ENCODE measurements at places on chromosomes 13 and 19. TPM values are rescaled to one million over a fixed set of nuclear protein-coding genes. Genes with fewer than 3 reads are reported as not detected.
A peak's percentile ranks its signal among the peaks of the same experiment; 100 is the strongest.

BEST2 gene
- 0.08 TPM for polyA plus RNA-seq

ZNF667 gene
- polyA plus RNA-seq, result 21.5 TPM

DNA sequence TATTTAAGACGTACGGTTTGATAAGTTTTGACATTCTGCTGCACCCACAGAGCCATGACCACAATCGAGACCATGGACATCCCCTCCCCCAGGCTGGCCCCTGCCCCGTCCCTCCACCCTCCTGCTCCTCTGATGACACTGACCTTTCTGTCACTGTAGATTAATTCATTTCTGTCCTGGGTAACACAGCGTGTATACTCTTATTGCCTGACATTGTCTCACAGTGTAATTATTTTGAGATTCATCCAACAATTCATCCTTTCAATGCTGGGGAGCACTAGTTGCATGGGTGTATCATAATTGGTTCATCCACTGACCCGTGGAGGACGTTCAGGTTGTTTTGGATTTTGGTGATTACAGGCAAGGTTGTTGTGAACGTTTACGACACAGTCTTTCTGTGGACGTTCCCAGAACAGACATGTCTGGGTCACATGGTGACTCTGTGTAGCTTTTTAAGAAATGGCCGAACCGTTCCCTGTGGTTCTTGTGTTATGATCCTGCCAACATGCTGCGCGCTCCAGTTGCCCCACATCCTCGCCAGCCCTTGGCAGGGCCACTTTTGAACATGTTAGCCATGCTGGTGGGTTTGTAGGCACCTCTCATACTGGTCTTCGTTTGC, 41.9 kb downstream of the C13orf46 start:
- no peak for DNase-seq
- H3K27me3 ChIP-seq, result no peaks in the 10 kb centered on the region
- H3K4me1 ChIP-seq, result peaks cover 7% of the 10 kb centered on the region

DNA sequence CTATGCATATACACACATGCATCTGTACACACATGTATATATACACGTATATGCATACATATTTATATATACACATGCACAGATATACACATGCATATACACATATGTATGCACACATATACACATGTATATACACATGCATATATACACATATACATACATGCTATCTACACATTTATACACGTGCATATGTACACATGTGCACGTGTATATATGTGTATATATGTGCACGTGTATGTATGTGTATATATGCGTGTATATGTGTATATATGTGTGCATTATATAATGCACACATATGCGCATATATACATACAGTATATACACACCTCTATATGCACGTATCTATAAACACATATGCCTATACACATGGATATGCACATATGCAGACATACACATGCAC, 17.8 kb downstream of the ARHGEF7 start:
- no peaks in the 10 kb centered on the region for H3K4me1 ChIP-seq
- H3K4me3 ChIP-seq, result no peak overlapping the region
- no peaks in the 10 kb centered on the region for H3K27me3 ChIP-seq
- no peak for DNase-seq
- H3K27ac ChIP-seq, result no peak overlapping the region
- H3K36me3 ChIP-seq, result no peaks in the 10 kb centered on the region

PPFIA3 gene
- polyA plus RNA-seq, result 7.7 TPM

GRCh38 chr13:105806628-105806920, 728.9 kb downstream of the EFNB2 start:
- H3K27me3 ChIP-seq, result no peaks in the 10 kb centered on the region
- DNase-seq, result no peak
- no peaks in the 10 kb centered on the region for H3K36me3 ChIP-seq
- no peak overlapping the region for H3K4me3 ChIP-seq

ZNF628 gene
- polyA plus RNA-seq, result 1.9 TPM

DNA sequence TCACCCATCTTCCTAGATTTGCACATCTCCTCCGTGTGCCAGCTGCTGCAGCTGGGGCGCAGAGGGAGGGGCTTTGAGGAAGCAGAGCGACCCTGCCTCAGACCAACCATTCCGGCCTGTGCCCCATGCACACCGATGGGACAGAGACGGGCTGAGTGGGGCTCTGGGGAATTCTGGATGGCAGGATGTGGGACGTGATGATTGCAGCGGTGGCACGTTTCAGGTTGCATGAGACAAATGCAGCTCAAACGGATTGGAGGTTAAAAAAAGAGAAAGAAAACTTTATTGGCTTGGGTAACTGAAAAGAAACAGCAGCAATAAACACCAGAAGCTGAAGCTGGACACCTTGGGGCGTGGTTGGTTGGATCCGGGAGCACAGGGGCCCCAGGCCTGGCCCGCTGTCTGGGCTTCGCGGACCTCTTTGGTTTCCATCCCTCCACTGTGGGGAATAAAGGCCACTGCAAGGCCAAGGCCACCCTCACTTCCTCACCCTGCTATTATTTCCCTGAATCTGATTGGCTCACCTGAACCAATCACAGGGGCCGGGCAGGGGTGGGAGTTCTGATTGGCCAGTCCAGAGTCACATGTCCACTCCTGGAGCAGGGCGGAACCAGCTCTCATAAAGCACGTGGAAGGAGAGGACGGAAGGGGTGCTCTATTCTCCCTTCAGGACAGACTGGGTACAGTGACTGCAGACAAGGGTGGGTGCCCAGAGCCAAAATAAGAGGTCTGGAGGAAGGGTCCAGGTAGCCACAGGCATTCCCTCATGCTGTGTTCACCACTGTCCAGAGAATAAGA, 6.1 kb upstream of the ZNF787 start:
- peaks cover 12% of the 10 kb centered on the region for H3K4me1 ChIP-seq
- no peak overlapping the region for H3K27ac ChIP-seq
- no peaks in the 10 kb centered on the region for H3K27me3 ChIP-seq
- no peaks in the 10 kb centered on the region for H3K36me3 ChIP-seq
- H3K4me3 ChIP-seq, result no peak overlapping the region

ARL11 gene
- 0.62 TPM for polyA plus RNA-seq

- H3K36me3 ChIP-seq, result no peaks in the 10 kb centered on the region
- H3K27me3 ChIP-seq, result no peaks in the 10 kb centered on the region
- DNase-seq, result no peak
- H3K4me1 ChIP-seq, result no peaks in the 10 kb centered on the region
Measured at GRCh38 chr13:105719859-105720258, 815.6 kb downstream of the EFNB2 start.

MPHOSPH8 gene
- 74.0 TPM for polyA plus RNA-seq

- H3K27ac ChIP-seq, result no peak overlapping the region
- no peak overlapping the region for H3K4me3 ChIP-seq
- no peaks in the 10 kb centered on the region for H3K4me1 ChIP-seq
- no peaks in the 10 kb centered on the region for H3K27me3 ChIP-seq
- DNase-seq, result no peak
Measured at GRCh38 chr13:107964395-107964794, 250.9 kb downstream of the LIG4 start.

- no peak overlapping the region for H3K4me3 ChIP-seq
- H3K27me3 ChIP-seq, result no peaks in the 10 kb centered on the region
- H3K36me3 ChIP-seq, result peaks cover 87% of the 10 kb centered on the region
- H3K27ac ChIP-seq, result no peak overlapping the region
- DNase-seq, result no peak
Measured at GRCh38 chr13:110501188-110501587, 60.3 kb downstream of the RAB20 start.

GRCh38 chr19:5881543-5882299, 11.4 kb upstream of the FUT5 start:
- DNase-seq, result no peak
- H3K36me3 ChIP-seq, result no peaks in the 10 kb centered on the region
- H3K27me3 ChIP-seq, result no peaks in the 10 kb centered on the region
- no peak overlapping the region for H3K27ac ChIP-seq
- H3K4me3 ChIP-seq, result no peak overlapping the region
- H3K4me1 ChIP-seq, result no peaks in the 10 kb centered on the region

DNA sequence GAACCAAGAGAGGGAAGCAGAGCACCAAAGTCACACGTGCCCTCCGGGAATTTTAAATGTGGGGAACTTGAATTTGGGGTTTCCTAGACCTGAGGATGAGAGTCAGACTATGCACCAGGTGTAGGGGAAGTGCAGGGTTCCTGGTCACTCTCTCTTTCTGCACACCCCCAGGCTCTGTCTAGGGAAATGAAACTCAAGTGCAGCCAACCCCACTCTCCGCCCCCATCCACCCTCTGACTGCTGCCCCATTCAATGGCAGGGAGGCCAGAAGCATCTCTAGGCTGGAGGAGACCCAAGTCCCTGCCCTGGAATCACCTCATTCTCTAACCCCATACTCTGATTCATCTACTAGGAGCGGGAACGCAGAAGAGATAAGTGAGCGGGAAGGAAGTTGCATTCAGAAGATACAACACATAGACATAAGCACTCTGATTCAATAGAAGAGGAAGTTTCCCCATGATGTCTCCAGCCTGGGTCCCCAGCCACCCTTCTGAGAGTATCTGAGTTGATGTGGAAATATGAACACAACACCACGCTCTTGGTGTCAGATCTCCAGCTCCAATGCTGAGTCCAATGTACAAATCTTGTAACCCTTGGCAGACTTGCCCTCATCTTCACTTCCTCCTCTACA, 4.7 kb upstream of the SIGLEC14 start:
- peaks cover 47% of the 10 kb centered on the region for H3K4me1 ChIP-seq
- no peak overlapping the region for H3K4me3 ChIP-seq
- DNase-seq, result no peak
- no peaks in the 10 kb centered on the region for H3K27me3 ChIP-seq
- peak overlapping the region; percentile 76 for H3K27ac ChIP-seq

DNA sequence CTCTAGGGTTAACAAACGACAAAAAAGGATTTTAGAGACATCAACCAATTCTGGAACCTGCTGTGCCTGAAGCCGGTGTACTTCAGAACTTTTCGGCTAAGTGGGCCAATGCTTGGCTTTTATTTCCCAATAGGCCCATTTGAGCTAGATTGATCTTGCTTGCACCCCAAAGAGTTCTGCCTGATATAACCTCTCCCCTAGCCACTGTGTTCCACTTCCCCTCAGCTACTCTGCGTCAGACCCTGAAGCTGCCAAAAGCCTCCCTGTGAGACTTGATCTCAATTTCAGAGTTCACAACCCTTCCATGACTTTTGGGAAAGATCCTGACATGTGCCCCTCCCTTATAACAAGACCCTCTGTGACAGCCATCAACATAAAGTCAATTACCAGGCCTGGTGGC, 5.6 kb upstream of the SIGLEC14 start:
- DNase-seq, result no peak
- H3K4me1 ChIP-seq, result no peaks in the 10 kb centered on the region
- H3K27me3 ChIP-seq, result peaks cover 19% of the 10 kb centered on the region
- H3K4me3 ChIP-seq, result no peak overlapping the region
- H3K36me3 ChIP-seq, result no peaks in the 10 kb centered on the region

GRCh38 chr19:38730731-38731589, 13.3 kb downstream of the CAPN12 start:
- H3K27ac ChIP-seq, result peak overlapping the region; percentile 54
- no peak overlapping the region for H3K4me3 ChIP-seq
- H3K27me3 ChIP-seq, result peaks cover under 1% of the 10 kb centered on the region
- no peaks in the 10 kb centered on the region for H3K36me3 ChIP-seq

GRCh38 chr19:43767316-43767715, 12.6 kb upstream of the SMG9 start:
- no peak for DNase-seq
- H3K4me1 ChIP-seq, result peaks cover 75% of the 10 kb centered on the region
- no peaks in the 10 kb centered on the region for H3K27me3 ChIP-seq
- H3K27ac ChIP-seq, result peak overlapping the region; percentile 80
- H3K4me3 ChIP-seq, result no peak overlapping the region
- H3K36me3 ChIP-seq, result no peaks in the 10 kb centered on the region

DNA sequence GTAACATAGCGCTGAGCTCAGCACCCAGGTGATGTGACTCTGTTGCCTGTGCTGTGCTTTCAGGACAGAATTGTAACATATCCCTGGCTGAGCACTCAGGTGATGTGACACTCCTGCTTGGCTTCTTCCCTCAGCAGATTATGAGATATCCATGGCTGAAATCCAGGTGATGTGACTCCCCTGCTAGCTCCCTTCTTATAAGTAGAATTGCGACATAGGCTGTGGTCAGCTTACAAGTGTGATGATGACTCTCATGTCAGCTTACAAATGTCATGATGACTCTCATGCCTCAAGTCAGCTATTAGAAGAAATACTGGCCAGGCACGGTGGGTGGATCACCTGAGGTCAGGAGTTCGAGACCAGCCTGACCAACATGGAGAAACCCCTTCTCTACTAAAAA, 14.3 kb upstream of the ZNF429 start:
- H3K4me1 ChIP-seq, result no peaks in the 10 kb centered on the region
- H3K27ac ChIP-seq, result no peak overlapping the region
- no peak overlapping the region for H3K4me3 ChIP-seq
- DNase-seq, result no peak
- H3K27me3 ChIP-seq, result no peaks in the 10 kb centered on the region

GJB2 gene
- polyA plus RNA-seq, result 0.42 TPM

GRCh38 chr19:36013280-36014011, 567 bp downstream of the ALKBH6 start:
- H3K4me3 ChIP-seq, result peak overlapping the region; percentile 65
- peaks cover 6% of the 10 kb centered on the region for H3K4me1 ChIP-seq
- H3K36me3 ChIP-seq, result no peaks in the 10 kb centered on the region
- no peaks in the 10 kb centered on the region for H3K27me3 ChIP-seq
- H3K27ac ChIP-seq, result peak overlapping the region; percentile 26

CLC gene
- polyA plus RNA-seq, result 2.8 TPM

DLEU7 gene
- polyA plus RNA-seq, result 0.46 TPM

PLIN5 gene
- polyA plus RNA-seq, result 2.8 TPM

SLC25A41 gene
- 0.33 TPM for polyA plus RNA-seq

DNA sequence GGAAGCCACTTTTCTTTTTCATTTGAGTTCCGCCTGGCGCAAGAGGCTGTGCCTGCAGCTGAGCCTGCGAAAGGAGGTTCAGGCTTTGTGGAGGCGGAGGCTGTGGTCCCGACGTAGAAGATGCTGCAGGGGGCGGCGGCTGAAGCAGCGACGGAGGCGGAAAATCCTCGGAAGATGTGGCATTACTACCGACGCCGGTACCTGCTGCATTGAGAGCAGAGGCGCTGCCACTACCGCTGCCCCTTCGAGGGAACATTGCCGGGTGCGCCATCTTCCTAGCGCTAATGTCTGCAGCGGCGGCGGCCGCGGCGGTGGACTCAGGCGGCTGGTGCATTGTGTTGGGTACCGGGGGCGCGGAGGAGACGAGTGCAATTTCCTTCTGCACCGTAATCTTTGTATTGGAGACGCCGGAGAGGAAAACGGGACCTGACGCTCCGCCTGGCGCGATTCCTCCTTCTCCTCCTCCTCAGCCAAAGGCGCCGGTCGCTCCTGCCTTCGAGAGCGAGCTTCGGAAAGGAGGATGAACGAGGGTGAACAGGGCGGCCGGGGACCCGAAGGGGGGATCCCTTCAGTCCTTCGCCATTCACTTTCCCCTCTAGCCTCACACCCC, at the start of gene TSC22D1:
Gene TSC22D1, minus strand, starts transcription at position 590 of the 610 bp plus-strand sequence. Its CDS starts 256 bp downstream, at position 334.
- H3K4me3 ChIP-seq, result peak within 1 kb of the TSS; percentile 90
- peak; percentile 84 for DNase-seq
- no peaks in the 10 kb centered on the region for H3K27me3 ChIP-seq
- H3K4me1 ChIP-seq, result peaks cover 15% of the 10 kb centered on the region
- H3K36me3 ChIP-seq, result no peaks in the 10 kb centered on the region

BST2 gene
- 17.8 TPM for polyA plus RNA-seq
